ENCODE measurements at places on chromosomes 12 and 14.

DNA sequence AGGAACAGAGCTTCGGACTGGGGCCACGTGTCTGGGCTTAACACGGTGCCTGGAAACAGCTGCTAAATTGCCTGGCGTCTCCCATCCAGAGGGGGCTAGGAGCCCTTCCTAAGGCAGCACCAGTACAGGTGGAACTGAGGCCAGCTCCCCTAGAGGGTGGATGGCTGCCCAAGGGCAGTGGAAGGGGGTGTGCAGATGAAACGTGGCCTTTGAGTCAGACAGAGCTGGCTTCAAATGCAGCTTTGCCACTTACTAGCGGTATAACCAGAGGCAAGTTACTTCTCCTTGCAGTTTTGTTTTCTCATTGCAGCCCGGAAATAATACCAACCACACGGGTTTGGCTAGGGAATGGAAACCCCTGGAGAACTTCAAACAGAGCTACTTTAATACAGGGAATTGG lies 59.3 kb upstream of the SLC24A4 start:
- DNase-seq, result no peak

GRCh38 chr12:108120863-108121165 lies 8.3 kb upstream of the WSCD2 start:
- DNase-seq, result no peak

DNA sequence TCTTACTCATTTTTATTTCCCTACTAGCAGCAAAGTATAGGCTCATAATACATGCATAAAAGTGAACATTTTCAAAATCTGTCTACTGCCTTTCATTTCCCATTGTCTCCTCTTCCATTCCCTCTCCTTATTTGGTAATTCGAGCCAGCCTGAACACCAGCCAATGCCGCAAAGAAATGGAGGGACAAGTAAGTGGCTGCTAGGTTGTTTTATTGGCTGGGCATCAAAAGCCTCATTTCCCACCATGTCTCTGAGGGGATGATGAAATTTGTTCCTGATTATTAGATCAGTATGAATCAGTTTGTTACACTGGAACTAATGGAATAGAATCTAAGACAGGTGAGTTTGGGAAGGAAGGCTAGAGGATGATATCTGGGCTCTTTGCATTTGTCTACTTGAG lies 143.5 kb downstream of the KCNA5 start:
- no peak for DNase-seq

DNA sequence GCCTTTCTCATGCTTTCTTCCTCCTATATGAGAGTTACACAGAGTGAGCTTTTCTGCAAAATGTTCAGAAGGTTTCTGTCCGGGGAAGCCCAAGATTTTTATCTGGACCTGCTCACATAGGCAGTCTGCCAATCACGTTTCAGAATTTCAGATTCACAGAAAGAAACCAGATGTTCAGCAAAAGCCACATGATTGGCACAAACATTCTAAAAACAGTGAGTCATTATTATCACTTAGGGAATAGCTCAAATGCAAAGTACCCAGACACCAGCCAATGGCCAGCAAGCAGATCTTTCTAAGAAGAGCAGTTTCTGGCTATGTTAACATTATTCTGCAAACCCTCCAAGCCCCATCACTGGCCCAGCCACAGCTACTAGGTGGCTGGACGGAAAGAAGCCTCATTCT lies 1558.5 kb upstream of the TMEM132C start:
- no peak for DNase-seq

DNA sequence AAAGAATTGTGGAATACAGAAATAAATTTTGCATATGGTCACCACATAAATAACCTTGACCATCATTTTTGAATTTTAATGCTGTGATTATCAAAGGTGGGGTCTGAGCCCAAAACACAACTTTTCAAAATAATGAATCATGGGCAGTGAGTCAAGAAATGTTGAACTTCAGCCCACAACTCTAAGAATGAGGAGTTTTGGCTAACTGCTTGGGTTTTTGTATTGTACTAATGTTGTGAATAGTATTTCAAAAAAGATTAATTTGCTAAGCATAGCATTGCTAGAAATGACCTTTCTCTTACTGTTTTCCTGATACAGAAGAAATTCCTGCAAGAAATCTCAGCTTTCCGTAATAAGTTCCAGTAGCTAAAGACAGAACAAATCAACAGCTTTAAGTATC lies 24.4 kb upstream of the YARS2 start:
- no peak for DNase-seq

GRCh38 chr12:46609273-46609623 lies 216.5 kb downstream of the SLC38A4 start:
- no peak for DNase-seq

- no peak for DNase-seq
These were observed 153.6 kb downstream of the PTCSC3 start for GRCh38 chr14:36022765-36023410.

- DNase-seq, result peak; percentile 69
These were observed 5.1 kb downstream of the CISTR start for GRCh38 chr12:53746592-53747092.

DNA sequence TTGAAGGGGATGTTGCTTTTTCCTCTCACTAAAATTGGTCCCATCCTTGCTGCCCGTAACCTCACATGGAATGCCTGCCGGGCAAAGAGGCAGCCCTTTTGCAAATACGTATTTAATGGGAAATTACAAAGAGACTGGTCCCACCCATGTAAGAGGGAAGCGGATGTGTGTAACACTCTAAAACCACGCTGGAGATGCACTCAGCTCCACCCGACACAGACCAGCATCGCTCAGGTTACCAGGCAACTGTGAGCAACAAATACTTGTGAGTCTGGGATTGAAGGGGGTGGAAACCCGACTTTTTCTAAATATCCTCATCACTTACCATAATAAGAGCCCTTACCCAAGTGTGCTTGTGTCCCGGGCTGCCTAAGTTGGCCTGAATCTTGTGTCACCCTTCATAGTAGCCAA lies 47.7 kb downstream of the ELK3 start:
- DNase-seq, result peak; percentile 39
